ENCODE measurements at places on chromosomes 5 and 9.

DNA sequence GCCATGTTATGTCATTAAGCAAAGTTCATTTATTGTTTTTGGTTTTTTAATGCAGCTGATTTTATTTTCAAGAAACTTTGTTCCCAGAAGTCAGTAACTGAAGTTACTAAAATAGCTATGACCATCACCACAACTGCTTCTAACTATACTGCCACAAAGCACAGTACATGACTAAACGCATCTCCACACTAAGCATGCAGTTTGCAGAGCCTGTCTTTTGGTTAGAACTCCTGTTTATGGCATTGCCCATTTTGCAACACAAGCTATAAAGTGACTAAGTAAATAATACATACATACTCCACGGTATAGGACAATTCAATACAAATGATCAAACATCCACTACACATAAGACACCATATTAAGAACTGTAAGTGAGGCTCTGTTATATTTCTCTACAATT is 109.7 kb downstream of the MLLT3 start:
- DNase-seq: no peak

DNA sequence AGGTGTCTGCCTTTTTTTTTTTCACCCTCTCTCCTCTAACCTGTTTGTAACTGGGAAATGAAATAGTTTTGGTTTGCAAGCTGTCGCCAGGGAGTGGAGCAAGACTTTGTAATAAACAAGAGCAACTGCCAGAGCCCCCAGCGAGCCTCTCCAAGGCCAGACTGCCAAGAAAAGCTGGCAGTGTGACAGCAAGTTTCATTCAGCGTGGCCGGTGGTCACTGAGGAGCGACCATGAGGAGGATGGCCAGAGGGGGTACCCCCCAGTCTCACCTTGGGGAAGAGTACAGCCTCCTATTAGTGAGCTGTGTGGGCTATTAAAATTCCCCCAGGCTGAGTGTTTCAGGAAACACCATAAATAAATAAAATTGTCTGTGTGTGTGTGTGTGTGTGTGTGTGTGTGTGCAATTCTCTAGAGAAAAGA is 49.9 kb downstream of the ZFAND5 start:
- DNase-seq: no peak

DNA sequence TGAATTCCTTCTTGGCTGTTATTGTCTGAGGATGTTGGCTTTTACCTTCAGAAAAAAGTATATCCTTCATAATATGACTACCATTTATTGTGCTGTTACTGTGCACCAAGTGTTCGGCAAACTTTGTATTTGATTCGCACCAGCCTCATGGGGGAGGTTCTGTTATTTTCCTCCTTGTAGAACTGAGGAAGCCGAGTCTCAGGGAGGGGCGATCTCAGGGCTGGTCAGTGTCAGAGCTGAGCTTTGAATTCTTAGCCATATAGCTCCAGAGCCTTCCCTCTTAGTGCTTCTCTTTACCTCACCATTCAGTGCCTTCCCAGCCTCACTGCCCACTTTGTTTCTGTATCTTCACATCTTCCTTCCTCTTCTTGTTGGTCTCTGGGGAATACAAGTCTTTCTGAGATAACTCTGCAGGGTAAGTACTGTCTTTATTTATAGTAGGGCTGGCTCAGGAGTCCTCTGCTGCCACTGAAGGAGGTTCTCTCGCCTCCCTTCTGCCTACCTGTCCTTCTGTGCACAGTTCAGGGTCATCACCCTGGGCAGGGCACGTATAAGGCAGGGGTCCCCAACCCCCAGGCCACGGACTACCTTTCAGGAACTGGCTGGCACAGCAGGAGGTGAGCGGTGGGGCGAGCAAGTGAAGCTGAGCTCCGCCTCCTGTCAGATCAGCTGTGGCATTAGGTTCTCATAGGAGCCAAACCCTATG is 48.4 kb downstream of the GALNT10 start:
- no peak for DNase-seq

DNA sequence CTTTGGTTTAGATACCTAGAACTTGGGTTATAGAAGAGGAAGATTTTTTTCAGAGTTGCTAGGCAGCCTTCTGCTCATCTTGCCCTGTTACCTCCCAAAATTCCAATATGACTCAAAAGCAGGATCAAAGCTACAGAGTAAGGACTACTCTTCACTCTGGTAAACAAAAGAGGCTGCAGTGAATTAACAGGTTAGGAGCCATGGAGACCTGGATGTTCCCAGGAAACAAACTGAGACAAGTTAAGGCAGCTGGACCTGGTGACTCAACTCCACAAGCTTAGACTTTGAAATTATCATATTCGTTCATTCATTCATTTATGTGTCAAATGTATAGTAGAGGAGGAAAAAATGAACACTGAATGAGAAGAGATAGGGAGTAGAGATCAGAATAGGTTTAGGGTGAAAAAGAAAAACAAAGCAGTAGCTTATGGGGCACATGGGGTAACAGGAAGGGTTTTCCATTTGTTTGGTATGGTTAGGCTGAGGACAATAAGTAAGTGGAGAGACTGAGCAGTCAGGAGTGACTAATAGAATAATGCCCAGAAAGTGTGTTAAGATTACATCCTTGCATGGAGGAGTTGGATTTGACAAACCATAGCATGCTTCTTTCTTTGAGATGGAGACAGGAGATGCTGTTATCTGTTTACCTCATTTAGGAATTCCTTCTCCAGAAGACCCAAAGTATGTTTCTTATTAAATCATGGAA is 464.0 kb upstream of the ZNF608 start:
- no peak for DNase-seq

GRCh38 chr9:94780516-94780950 is 54.0 kb downstream of the AOPEP start:
- no peak for DNase-seq

- no peak for DNase-seq
Observed at GRCh38 chr5:164377746-164378145, 872.3 kb downstream of the MAT2B start.

DNA sequence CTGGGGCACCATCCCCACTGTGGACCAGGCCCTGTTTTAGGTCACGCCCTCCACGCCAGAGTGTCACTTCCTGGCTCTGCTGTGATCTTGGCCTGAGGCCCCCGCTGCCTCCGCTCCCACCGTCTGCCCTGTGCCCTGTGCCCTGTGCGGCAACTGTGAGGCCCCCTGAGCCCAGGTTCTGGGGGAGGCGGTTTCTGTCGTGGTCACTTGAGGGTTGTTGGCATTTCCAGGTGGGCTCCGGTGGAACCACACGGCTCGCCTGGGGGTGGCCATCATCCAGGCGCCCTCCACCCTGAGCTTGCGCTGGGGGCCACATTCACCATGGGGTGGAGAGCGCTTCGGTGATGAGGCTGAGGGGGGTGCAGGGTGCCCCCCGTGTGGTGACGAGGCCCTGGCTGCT is 6.6 kb downstream of the DPP7 start:
- no peak for DNase-seq

DNA sequence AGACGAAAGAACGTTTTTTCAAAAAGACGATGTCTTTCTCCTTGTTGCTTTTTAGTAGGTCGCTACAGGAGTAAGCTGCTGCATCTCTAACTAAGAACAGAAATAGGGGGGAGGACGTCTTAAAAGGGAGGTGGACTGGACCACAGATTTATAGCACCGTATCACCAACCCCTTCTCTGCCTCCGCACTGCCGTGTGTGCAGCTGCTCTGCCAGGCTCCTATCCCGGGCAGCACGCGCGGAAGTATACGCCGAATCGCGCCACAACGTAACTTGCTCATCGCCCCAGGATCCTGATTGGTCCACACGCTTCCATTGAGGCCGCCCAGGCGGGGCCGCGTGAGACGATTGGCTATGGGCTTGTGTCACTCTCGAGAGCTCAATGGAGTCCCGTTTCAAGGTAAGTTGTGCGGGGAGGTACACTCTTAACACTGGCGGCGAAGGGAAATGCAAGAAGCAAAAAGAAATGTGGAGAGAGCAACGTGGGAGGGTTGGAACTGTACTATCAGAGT is at the start of gene ELAVL2:
ELAVL2 (minus strand) TSS at position 121 of the 510 bp plus-strand sequence. CDS start 64,006 bp downstream, outside the sequence.
- peak; percentile 56 for DNase-seq

DNA sequence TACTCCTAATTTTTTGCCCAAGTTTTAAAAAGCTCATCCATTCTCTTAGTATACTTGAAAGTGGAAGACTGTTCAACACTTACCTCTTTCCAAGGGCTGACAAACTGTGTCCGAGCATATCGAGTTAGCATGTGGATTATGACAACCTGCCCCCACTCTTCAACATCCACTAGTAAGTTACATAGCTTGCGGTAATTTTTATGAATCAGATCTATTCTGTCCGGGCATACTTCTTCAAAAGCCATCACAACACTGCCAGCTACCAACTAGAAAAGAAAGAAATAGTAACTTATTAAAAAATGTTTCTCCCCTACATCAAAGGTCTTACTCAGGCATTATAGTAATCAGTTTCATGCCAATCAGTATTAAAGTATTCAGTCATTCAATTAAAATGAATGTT is 78.5 kb downstream of the AP3B1 start:
- no peak for DNase-seq

GRCh38 chr9:128702445-128702948 is at the start of gene PKN3:
Gene PKN3, plus strand, starts transcription at chr9:128702503. Its CDS starts 413 bp downstream, at chr9:128702916.
- peak; percentile 25 for DNase-seq

- no peak for DNase-seq
Observed at GRCh38 chr9:95018099-95018936, 291.8 kb downstream of the AOPEP start.

GRCh38 chr5:457195-457961 is 14.4 kb downstream of the EXOC3 start:
- no peak for DNase-seq

DNA sequence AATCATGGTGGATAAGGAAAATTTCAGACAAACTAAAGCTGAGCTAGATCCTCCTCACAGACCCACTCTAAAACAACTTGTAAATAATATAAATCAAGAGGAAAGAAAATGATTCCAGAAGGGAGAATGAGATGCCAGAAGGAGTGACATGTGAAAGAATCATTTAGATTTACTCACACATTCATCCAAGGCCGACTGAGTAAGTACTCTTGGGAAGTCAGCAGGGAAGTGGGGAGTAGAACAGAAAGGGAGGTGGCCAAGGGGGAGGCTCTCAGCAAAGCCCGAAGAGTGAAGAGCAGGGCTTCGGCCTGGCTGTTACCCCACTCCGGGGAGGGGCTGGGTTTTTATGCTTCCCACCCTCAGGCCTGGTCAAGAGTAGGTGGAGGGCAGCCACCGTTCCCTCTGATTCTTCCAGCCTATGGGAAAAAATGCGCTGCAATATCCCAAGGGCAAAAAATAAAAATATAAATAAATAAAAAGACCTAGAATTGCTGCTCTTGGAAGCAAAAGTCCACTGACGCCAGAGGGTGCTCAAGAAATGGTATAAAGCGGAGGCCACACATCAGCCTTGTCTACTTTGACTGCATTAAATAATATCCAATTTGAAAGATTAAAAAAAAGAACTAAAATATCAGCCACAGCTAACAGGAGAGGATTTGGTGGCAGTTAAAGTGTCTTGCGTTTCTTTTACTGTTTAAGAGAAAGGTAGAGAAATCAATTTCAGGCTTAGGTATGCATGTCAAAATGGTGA is 110.2 kb upstream of the COL5A1 start:
- DNase-seq: no peak

GRCh38 chr5:111775224-111775623 is 18.2 kb upstream of the NREP start:
- DNase-seq: no peak

DNA sequence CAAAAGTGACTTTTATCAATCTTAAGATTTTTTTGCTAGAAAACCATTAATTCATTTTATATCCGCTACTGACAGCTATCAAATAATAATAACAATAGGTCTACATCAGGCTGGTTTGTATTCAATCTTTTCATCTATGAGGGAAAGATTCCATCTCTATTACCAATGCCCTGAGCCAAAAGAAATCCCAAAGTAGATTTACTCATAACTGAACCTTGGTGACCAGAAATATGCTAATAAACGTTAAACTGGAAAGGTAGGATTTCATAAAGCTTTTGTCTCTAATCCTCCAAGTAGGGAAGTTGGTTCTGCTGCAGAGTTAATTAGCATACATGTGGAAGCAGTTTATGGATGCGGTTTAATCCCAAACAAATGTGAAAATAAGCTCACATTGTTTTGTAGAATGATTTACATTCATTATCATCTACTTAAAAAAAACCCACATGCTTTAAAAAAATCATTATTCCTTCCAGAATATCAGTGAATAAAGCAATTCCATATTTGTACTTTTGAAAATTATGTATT is 715.5 kb downstream of the CETN3 start:
- no peak for DNase-seq

- no peak for DNase-seq
Observed at GRCh38 chr5:135329913-135330797, 68.9 kb downstream of the MACROH2A1 start.

Data from GOT3 (cell line).